Suppressor macrophage treated with lipopolysaccharide for 1 hour (primary cell): ENCODE measurements at places on chromosomes 2 and 18.

GRCh38 chr2:48227617-48228344 is 302.2 kb upstream of the STON1 start:
- DNase-seq, result peak; percentile 63

- no peak for DNase-seq
Observed at GRCh38 chr2:160940271-160940670, 220.0 kb upstream of the TANK start.

- DNase-seq, result no peak
Observed at GRCh38 chr2:112061299-112061698, 6.2 kb downstream of the TMEM87B start.

DNA sequence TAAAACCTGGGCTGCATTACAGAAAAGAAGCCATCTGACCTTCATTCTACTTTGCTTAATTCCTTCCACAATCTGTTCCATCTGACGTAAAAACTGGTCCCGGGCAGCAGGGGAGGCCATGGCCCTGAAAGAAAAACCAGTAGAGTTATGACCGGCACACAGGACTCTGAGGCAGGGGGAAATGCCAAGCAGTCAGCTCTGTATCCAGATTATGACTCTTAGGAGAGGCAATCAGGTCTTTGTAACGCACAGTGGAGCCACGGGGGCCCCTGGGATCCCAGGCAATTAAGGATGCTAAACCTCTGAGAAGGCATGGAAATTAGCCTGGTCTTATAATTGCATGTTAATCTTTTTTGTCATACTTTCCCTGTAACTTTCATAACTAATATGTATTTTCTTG is 78.4 kb downstream of the CCDC93 start:
- DNase-seq, result no peak

DNA sequence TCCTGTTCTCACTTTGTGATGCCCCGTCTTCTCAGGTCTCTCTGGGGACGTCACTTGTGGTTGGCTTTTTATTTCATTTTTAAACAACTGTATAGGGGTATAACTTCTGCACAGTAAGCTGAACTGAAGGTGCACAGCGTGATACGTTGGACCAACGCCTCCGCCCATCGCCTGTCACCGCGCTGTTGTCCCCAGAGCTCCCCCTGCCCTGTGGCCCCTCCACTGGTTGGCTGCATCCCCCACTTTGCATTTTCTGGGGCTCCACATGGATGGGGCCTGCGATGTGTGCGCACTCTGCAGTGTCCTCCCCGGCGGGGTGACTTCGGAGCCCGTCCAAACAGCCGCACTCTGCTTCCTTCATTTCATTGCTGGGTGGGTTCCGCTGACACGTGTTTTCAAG is 14.3 kb downstream of the GPR35 start:
- no peak for DNase-seq

- peak; percentile 88 for DNase-seq
Observed at GRCh38 chr18:31101183-31102024, 817 bp downstream of the DSC2 start.

DNA sequence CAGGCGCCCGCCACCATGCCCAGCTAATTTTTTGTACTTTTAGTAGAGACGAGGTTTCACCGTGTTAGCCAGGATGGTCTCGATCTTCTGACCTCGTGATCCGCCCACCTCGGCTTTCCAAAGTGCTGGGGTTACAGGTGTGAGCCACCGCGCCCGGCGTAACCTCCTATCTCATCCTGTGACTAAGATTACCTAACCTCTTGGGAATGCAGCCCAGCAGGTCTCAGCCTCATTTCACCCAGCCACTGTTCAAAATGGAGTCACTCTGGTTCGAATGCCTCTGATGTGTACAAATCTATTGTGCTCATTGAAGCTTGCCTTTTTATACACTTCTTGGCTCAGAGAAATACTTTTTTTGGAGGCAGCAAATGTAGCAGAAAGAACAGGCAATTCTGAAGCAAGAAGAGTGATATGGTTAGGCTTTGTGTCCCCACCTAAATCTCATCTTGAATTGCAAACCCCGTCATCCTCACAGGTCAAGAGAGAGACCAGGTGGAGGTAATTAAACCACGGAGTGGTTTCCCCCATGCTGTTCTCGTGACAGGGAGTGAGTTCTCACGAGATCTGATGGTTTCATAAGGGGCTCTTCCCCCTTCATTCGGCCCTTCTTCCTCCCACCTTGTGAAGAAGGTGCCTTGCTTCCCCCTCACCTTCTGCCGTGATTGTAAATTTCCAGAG is 60.6 kb downstream of the SLC4A3 start:
- no peak for DNase-seq

GRCh38 chr2:173791502-173791901 is 173.7 kb downstream of the SP3 start:
- no peak for DNase-seq

DNA sequence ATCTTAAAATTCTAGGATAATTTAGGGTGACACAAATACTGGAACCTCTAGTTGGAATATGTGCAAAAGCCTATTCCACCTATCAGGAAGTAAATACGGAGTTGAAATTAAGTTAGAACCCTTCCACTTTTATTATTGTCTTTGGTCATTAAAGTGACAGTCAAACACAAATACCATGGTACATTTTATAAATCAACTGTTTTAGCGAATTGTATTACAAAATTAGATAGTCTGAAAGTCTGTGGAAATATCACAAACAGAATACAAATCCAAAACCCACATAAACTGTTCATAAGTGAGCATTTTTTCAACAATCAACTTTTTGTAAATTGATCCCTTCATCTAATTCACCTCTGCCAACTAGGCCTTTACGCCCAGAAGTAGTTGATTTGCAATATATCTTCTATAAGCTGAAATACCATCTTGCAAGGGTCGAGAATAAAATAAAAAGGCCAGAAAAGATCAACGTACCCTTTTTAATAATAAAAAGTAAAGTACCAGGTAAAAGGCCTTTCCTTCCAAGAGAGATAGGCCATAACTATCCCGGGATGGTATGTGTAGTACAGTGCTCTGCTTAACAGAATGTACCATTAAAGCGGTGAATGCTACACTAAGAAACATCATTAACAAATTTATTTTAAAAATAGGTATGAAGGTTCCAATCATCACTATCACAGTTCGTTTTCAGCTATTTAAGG is 1.3 kb downstream of the USP34 start:
- DNase-seq, result no peak

- no peak for DNase-seq
Observed at GRCh38 chr2:102601730-102602129, 17.6 kb upstream of the SLC9A2 start.

DNA sequence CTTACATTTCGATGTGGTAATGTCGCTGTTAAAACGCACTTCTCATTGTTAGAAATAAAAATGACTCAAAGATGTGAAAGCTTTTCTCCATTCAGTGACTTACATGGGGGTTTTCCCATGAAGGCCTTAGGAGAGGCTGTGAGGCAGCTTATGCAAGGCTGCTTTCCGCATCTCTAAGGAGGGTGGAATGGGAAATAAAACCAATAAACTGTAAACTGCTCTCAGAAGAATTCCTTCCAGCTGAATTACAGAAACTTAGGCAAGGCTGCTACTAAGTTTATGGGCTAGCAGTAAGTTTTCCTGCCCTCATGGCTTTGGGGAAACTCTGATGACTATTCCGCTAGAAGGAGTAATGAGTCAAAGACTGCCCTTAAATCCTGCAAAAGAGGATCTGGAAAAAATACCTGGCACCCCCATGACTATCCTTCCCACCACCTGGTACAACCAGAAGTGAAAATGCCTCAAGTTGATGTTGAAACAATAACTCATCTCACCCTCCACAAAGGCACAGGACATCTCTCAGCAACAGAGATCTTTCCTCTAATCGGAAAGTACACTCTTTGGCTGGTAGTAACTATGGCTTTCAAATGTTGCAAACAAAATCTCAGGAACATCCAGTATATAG is 97.7 kb upstream of the SMAD7 start:
- DNase-seq, result peak; percentile 82

DNA sequence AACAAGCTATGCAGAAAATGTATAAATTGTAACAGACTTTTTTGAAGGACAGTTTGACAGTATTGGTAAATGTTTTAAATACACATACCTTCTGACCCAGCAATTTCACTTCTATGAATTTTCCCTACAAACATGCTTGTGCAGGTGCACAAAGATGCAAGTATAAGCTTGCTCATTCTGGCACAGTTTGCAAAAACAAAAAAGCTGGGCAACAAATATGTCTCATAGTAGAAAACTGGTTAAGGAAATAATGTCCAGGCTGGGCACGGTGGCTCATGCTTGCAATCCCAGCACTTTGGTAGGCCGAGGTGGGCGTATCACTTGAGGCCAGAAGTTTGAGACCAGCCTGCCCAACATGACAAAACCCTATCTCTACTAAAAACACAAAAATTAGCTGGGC is 96.9 kb upstream of the NEDD4L start:
- DNase-seq, result no peak

DNA sequence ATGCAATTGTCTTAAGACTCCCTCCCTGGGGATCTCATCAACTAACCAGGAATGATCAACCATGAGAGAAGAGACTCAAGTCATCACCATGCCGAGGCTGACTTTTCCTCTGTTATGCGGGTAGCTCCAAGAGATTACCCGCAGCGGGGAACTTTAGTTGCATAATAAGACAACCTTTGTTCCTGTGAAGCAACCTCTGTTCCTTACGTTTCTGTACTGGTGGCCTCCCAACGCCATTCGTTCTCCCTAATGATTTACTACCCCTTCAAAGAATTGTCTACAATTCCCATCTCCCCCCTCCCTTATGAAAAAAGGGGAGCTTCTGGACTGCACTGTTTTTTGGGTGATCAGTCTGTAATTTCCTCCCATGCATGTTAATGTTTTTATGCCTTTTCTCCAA is 66.1 kb upstream of the LRPPRC start:
- no peak for DNase-seq

DNA sequence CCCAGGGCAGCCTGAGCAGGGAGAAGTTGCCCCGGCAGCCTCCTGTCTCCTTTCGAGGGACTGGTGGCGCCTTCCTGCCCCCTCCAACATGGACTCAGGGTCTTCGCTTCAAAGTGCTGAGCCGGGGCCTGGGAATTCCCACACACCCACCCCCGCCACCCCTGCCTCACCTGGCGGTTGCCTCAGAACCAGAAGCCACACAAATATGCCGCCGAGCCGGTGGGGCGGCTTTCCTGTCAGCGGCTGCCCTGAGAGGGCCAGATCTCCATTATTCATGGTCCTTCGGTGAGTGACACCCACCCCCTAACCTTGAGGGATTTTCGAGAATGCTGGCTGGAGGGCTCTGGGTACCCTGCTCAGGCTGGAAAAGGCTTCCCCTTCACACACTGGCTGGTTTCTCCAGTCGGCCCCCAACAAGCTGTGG is 71.7 kb downstream of the SMAD7 start:
- DNase-seq, result no peak

DNA sequence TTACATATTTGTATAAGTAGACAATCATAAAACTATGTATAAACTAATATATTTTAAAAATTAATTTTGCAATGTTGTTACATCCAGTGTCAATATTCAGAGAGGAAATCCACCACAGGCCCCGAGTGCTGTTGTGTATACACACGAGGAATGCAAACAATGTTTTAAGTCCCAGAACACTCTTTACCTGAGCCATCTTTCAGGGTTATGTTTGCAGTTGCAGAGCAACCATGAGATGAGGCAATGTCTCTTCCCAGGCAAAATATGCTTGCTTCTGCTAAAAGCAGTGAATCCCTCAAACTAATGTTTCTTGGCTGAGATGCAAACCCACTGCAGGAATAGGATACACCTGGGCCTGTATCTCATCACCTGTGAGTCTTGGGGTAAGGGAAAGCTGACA is 91.3 kb downstream of the ASXL2 start:
- DNase-seq, result no peak

- DNase-seq, result no peak
Observed at GRCh38 chr2:155830351-155830750, 502.2 kb downstream of the NR4A2 start.

DNA sequence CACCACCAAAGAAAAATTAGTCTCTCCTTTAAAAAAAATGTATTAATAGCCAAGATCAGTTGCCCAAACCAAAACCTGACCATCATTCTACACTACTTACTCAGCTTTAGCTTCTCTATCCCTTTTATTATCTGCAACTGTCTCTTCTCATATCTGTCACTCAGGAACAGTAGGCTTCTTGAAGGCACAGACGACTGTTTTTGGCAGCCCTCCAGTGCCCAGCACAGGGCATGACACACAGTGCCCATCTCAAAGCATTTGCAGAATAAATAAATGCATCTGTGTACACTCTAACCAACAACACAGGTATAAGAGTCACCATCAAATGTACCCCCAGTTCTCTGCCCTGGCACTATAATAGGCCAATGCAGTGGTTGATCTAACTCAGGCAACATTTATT is 117.2 kb downstream of the UXS1 start:
- DNase-seq, result no peak

DNA sequence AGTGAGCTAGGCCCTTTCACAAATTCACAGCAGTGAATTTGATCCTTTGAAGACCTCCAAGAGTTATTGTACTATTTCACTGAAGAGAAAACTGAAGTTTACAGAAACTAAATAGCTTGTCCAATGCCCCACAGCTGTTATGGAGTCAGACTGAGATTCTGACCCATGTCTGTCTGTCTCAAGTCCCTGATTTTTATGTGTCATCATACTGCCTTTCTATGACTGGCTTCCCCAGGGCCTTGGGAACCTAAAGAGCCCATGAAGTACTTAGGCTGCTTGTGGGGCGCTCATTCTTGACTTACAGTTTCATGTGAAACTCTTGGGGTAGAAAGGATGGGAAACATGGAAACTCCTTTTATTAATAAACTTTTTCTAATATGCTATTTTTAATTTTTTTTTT is 107.7 kb downstream of the ATL2 start:
- DNase-seq, result no peak

- no peak for DNase-seq
Observed at GRCh38 chr2:226608451-226608850, 191.2 kb downstream of the IRS1 start.

- DNase-seq, result peak; percentile 28
Observed at GRCh38 chr2:205902041-205902899, 183.7 kb downstream of the INO80D start.

- DNase-seq, result peak; percentile 33
Observed at GRCh38 chr2:21231985-21232384, 108.2 kb downstream of the TDRD15 start.

DNA sequence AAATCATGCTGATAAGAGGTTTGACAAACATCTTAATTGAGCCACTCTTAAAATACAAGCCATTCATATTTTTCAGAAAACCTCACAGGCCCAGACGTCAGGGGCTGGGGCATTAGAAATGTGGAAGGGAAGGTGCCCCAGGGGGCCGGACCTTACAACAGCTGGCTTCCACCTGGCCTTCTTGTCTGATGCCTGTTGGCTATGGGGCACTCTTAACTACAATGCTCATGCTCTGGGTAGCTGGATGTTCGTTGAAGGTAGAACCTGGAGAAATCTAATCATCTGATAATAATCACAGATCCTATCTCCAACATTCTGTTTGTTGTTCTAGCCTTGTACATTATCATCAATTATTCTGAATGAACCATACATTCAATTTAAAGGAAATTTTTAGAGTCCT is 156.9 kb upstream of the SOX11 start:
- DNase-seq, result no peak
